HEK293T (cell line): ENCODE measurements at places on chromosomes 4 and X.
A peak's percentile ranks its signal among the peaks of the same experiment; 100 is the strongest.

DNA sequence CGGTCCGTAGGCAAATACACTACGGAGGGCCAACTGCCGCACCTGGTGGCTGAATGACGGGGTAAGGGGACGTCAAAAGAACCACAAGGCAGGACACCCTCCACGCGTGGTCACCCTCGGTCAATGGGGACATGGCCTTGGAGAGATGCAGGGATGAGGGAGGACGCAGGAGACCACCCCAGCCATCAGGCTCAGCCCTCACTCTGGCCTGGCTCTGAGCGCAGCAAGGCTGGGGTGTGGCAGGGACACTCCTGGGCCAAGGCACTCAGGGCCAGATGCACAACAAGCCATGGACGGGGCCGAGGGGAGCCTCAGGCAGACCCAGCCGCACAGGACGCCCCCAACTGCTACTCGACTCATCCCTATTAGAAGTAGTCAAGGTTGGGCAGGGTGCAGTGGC is 36.5 kb downstream of the GAK start:
- no peak for DNase-seq

GRCh38 chr4:143336781-143337599 is at the start of gene GAB1:
GAB1 (plus strand) TSS chr4:143336876; CDS start chr4:143337189, 313 bp downstream.
- peak; percentile 68 for DNase-seq

DNA sequence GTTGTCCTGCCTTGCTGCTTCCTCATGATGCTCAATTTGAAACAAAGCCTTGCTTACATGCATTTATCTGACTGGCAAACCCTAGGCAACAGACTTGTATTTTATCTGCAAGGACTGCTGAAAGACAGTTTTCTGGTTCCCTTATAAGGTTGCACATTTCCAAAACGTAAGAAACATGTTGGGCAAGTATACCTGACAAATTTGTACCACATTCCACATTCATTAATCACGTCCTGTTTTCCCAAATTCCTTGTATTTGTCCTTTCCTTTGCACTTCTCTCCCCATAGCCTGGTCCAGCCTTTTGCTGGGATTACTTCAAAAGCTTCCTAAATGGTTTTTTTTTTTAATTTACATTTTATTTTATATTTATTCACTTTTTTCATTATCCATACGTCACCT is 310.1 kb downstream of the PPP3CA start:
- DNase-seq = no peak

DNA sequence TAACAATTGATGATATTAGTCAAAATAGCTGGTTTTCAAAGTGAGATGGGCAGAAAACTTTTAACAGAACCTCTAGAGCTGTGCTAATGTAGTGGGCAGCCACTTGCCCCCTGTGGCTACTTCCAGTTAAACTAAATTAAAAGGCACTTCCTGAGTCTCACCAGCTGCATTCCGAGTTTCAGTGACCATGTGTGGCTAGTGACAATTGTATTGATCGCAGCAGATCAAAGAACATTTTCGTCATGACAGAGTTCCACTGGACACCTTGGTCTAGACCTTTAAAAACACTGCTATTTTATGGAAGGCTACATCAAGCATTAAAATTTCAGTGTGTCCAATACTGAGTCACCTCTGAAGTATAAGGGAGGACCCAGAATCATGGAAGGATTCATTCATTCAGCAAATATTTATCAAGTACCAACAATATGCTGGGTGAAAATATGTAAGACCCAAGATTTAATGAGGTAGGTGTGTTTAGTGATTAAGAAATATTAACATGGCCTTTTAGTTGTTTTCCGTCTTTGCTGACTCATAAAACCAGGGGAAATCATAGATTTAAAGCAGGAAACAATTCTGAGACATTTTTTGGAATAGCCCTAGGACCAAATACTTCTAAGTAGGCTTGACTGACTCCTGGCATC is 5.1 kb upstream of the FAT1 start:
- no peak for DNase-seq

DNA sequence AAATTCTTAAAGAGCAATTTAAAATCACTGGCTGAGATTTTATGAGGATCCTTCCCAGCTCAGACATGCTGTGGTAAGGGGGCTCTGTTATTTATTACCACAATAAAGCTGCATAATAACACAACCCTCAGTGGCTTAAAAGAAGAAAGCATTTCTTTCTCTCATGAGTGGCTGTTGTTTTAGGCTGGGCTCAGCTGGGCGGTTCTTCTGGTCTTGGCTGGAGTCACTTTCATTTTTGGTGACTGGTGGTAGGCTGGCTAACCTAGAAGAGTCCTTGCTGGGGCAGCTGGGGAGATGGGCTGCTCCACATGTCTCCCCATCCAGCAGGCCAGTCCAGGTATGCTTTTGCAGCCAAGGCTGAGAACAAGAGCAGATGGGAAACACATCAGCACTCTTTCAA is 113.0 kb upstream of the MSX1 start:
- no peak for DNase-seq

- DNase-seq = no peak
Observed at GRCh38 chrX:48045410-48046311, 25.8 kb downstream of the ZNF630 start.

DNA sequence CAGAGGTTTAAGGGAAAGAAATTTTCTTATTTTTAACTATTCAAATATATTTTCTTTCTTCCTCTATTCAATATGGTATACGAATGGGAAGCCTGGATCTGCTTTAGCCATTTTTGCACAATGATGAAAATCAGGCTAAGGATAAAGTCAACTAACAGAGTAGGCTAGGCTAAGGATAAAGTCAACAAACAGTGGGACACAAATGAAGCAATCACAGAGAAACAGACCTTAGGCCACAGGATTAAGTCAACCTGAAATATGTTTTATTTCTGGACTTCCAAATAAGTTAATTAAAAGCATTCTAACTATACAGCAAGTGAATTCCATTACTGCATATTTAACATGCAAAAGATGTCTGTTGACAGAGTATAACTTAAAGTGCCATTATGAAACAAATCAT is 17.0 kb downstream of the DYNLT3 start:
- no peak for DNase-seq

- no peak for DNase-seq
Observed at GRCh38 chr4:88147799-88148217, 10.6 kb downstream of the ABCG2 start.

DNA sequence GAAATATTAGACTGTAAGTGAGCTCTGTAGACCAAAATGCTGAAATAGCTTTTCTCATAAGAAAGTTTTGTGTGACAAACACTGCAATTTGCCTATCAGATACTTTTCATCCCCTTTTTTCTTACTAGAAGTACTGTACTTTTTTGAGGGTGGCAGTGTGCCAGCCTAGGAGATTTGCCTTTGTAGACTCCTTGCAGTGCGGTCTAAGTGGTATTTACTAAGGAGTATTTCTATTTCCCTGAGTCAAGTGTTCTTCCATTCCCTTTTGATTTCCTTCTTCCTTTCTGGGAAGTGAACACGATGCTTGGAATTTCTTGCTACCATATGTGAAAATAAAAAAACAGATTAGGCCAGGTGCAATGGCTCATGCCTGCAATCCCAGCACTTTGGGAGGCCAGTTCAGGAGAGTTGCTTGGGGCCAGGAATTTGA is 34.6 kb downstream of the PDLIM5 start:
- no peak for DNase-seq
